ENCODE measurements at places on chromosomes 4 and X.

DNA sequence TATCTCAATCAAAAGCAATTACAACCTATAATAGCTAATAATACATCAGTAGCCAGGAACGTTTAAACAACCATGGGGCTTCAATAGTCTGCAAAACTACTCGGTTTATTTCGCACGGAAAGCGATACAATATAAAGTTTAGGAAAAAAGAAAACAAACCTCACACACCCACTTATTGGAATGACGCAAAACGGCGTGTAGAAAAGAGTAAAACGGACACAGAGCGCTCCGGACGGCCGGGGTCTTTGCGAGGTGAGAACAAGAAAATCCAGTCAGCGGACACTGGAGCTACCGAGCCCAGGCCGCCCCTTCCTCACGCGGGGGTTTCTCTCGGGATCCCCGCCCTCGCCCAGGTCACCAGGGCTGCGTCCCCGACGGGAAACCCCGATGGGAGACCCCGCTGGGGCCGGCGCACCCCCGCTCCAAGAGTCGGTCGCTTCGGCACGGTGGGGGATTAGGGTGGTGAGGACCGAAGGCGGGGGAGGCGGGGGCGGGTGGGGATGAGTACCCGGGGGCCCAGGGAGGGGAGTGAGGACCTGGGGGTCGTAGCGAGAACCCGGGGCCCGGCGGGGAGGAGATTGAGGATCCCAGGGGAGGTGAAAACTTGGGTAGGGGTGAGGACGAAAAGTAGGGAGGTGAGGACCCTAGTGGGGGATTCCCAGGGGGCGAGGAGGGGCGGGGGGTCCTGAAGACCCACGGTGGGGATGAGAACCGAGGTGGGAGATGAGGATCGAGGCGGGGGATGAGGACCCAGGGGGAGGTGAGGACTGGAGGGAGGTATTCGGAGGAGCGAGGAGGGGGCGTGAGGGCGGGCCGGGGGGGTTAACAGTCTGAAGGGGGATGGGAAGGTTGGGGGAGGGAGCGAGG is 737 bp downstream of the NELFA start:
- peak; percentile 3 for DNase-seq

- DNase-seq, result no peak
Observed at GRCh38 chr4:98314791-98315565, 53.8 kb downstream of the RAP1GDS1 start.

- DNase-seq, result peak; percentile 88
Observed at GRCh38 chr4:8167815-8168214, 9.2 kb upstream of the ABLIM2 start.

DNA sequence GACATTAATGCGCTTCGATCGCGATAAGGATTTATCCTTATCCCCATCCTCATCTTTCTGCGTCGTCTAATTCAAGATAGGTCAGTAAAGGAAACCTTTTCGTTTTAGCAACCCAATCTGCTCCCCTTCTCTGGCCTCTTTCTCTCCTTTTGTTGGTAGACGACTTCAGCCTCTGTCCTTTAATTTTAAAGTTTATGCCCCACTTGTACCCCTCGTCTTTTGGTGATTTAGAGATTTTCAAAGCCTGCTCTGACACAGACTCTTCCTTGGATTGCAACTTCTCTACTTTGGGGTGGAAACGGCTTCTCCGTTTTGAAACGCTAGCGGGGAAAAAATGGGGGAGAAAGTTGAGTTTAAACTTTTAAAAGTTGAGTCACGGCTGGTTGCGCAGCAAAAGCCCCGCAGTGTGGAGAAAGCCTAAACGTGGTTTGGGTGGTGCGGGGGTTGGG is 528 bp upstream of the FGF2 start:
- no peak for DNase-seq

DNA sequence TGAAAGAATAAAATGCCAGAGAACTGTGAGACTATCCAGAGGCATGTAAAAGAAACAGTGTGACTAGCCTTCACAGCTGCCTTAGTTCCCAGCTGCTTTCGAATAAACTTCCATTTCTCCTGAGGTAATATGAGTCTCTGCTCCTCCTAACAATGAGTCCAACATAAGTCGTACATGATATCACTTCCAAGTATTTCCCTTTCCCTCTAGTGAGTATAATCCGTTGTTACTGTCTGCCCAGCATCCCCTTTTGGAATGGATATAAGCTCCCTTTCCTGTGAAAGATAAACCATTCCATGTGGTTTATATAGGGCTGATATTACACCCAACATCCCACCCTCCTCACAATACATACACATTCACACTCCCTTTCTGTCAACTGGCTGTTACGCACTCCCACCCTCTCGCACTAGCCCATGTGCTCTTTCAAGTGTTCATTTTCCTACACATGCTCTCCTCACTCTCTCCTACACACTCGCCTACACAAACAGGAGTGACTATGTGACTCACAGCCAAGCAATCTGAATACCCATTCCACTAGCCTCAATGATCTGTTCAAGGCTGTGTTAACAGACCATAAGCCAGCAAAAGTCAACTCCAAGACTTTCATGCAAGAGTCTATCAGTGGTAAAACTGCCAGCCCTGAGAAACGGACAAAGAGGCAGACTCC is 5.0 kb downstream of the NAF1 start:
- peak; percentile 8 for DNase-seq

DNA sequence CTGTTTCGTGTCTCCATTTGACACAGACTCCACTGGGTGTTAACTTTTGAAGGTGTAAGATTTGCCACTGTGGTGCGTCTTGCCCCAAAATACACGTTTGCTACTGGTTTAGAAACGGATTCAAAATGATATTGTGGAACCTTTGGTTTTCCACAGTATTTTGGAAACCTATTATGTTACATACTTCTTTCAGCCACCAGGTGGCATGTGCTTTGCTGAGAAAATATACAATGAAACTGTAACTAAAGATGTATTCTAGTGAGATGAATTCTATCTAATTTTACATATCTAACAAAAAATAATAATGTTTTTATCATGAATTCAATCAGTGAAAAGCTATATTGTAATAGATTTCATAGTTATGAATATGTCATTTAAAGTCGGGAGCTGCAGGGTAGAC is 28.4 kb upstream of the SLITRK4 start:
- peak; percentile 16 for DNase-seq

- no peak for DNase-seq
Observed at GRCh38 chr4:78971776-78972175, 32.5 kb upstream of the PAQR3 start.

GRCh38 chr4:102447413-102447812 is 53.7 kb upstream of the NFKB1 start:
- DNase-seq, result peak; percentile 49

DNA sequence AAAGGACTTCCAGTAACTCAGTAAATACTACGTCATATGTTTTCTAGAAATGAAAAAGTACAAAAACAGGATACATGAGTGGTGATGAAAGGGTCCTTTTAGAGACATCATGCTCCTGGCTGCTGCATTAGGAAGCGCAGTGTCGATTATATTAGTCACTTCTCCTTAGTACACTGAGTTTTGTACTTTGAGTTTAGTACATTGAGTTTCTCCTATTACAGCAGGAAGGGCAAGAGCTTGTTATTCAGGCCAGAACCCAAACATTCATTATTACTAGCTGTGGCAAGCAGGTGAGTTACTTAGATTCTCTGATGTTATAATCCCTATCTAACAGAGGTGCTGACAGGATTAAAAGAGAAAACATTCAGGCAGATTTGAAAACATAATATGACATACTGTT is 21.3 kb downstream of the RPGR start:
- DNase-seq, result no peak

DNA sequence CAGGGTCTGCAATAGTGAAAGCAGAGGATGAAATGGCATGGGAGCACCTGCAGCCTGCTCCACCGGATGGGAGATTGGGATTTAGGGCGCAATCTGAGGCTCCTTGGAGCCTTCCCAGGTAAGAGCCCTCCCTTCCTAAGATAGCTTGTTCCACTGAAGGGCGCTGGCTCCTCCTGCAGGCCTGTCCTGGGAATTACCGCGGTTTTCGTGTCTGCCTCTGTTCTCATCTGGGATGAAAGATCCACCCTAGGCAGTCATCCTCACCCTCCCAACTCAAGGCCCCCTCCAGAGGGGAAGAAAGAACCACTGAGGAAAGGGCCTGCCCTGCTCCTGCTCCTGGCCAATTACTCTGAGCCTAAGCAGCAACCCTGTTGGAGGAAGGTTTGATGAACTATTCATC is 547.5 kb downstream of the SMARCA1 start:
- no peak for DNase-seq

DNA sequence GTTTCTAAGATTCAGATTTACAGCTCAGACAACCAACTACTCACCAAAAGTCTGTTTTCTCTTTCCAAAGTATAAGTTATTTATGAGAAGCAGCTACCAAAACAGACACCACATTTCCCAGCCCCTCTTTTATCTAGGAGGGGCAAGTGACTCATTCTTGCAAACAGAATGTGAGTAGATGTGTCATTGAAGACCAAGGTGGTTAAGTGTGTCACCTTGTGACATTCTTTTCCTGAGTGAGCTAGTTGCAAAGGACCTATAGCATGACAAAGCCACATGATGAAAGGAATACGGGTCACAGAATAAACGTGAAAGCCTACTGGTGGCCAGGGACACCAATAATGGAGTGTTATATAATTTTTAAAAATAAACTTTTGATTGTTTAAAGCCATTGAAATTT is 50.0 kb downstream of the SLC7A11 start:
- DNase-seq, result peak; percentile 13

- no peak for DNase-seq
Observed at GRCh38 chr4:7159923-7160322, 32.4 kb upstream of the SORCS2 start.

DNA sequence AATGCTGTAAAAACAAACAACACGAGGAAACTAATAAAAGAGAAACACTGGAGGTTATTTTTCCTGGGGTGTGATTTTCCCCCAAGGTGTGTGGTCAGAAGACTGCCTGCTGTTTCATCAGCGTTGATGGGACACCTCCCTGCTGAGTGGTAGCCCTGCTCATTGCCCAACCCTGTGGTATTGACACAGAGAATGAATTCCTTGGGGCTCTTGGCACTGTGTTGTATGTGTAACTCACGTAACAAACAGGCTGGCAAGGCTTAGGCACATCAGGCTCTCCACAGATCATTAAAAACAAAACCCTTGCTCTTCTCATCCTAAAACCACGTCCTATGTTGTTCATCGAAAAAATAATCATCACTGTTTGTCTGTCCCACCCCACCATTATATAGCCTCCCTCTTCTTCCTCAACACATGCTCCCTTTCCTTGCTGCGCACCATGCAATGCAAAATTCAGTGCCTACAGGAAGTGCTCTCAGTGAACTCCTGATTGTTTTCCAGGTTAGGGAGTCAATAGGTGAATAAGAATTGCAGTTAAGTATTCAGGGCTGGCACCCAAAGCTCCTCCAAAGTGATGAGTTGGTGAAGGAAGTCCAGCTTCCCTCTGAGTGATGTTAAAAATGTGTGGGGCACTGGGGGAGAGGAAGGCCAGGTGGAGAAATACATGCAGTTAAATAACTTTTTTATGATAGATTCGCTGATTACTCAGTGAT is 11.4 kb upstream of the PUDP start:
- no peak for DNase-seq

DNA sequence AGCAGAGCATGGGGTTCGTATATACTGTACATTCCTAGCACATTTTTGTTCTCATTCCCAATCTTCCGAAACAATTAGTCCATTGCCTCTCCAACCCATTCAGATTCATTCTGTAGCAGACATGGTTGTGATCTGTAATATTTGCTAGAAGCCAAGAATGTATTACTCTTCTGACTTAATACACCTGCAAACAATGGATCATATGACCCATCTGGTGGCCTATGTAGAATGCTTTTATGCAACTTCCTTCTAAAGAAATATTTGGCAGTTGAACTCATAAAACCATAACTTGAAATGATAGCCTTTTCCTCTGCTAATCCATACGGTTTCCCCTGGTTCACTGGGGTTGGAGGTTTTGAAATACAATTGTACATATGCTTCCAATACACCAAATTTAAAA is 32.8 kb upstream of the SGMS2 start:
- DNase-seq, result no peak

GRCh38 chrX:124242131-124242530 is 90.3 kb upstream of the TEX13D start:
- no peak for DNase-seq

DNA sequence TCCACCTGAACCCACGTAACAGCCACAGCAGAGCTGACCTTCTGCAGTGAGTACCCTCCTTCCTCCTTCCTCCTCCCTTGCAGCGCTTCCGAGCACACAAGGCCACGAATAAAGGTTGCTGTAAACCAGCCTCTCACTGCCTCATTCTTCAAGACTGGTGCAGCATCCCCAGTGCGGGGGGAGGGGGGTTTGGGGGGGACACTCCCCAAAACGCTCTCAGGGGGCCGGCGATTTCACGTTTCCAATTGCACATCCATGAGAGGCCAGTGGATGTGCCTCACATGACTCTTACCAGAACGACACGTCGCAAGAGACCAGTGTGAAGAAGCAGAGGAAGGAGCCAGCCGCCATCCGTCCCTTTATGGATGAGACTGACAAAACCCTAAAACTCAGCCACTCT is 5.2 kb downstream of the DHRSX start:
- no peak for DNase-seq

DNA sequence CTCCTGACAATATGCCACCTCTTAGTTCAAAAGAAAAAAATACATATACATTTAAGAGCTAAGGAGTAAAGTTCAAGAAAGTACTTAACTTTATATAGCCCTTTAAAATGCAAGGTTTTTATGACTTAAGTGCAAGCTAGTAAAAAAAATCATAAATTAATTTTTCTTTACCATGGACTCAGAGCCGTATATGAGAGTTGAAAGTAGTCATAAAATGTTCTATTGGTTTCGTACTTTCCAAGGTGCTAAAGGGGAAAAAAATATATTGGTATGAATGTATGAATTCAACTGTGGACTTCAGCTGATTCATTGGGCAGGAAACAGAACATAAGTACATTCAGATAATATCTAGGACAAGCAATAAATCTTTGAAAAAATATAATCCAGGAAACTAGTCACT is 869.8 kb upstream of the AGA start:
- DNase-seq, result no peak

- DNase-seq, result peak; percentile 24
Observed at GRCh38 chr4:82216219-82216618, 157.6 kb downstream of the HNRNPD start.

- no peak for DNase-seq
Observed at GRCh38 chr4:157048248-157048647, 27.7 kb upstream of the GLRB start.

GRCh38 chr4:81508411-81509185 is 36.9 kb upstream of the RASGEF1B start:
- DNase-seq, result peak; percentile 54

- DNase-seq, result no peak
Observed at GRCh38 chrX:153921511-153922446, 4.3 kb downstream of the ARHGAP4 start.

DNA sequence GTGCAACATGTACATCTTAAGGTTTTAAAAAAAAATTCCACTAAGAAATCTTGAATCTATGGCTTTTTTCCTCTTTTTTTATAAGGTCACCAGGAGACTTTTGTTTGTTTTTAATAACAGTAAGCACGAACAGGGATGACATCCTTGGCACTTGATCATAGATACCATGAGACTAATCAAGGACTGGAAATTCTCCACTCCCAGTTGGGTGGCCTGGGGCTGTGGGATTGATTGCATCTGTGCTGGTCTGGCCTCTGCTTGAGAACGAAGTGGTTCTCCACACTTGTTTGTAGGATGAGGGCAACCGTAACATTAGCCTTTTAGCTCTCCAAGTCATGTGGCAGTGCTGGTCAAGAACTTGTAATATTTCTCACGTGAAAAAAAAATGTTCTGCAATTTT is 35.4 kb downstream of the SNX25 start:
- no peak for DNase-seq

- DNase-seq, result no peak
Observed at GRCh38 chrX:104084534-104085277, 8.7 kb upstream of the TMSB15C start.

- peak; percentile 30 for DNase-seq
Observed at GRCh38 chr4:125283707-125284279, 31.0 kb upstream of the FAT4 start.

- DNase-seq, result no peak
Observed at GRCh38 chr4:172950990-172951389, 217.6 kb upstream of the GALNT7 start.
